Activated naive CD4-positive, alpha-beta T cell treated with anti-CD3 and anti-CD28 coated beads for 36 hours (primary cell): ENCODE measurements at places on chromosomes 1 and 21. TPM values are rescaled to one million over a fixed set of nuclear protein-coding genes. Genes with fewer than 3 reads are reported as not detected.

Gene SUSD4
- 1.1 TPM for total RNA-seq

- no peak for DNase-seq
- no peak overlapping the region for H3K27ac ChIP-seq
- H3K27me3 ChIP-seq = peaks cover 11% of the 10 kb centered on the region
- no peaks in the 10 kb centered on the region for H3K4me1 ChIP-seq
- no peak overlapping the region for H3K4me3 ChIP-seq
Observed at GRCh38 chr21:32962268-32962667, 63.5 kb upstream of the OLIG2 start.

DNA sequence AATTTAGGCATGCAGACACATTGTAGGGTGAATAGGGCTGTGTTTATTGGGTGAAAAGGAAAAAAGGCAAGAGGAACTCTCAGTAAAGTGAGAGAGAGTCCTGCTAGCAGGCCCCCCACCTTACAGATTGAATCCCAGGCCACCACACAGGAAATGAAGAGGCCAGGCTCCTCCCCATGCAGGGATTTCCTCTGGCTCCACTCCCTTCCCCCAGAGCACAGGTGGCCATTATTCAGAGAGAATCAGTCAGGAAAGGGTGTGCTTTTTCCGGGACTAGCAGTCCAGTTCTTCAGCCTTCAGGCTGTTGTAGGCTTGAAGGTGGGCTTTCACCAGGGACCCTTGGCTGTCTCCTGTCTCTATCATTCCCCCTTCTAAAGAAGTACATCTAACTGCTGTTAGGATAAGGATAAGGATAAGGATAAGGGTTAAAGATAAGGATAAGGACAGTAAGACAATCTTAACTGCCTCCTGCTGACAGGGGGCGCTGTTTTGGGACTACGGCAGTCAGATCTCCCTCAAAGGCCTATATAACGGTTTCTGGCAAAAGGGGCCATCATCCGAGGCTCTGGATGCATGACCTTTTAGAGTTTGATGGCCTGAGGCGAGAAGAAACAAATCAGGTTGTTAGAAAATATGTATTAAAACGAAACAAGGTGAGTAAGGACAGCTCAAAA is 26.3 kb downstream of the ZNF648 start:
- no peaks in the 10 kb centered on the region for H3K27me3 ChIP-seq
- peak; percentile 31 for DNase-seq
- H3K4me1 ChIP-seq = no peaks in the 10 kb centered on the region
- no peak overlapping the region for H3K4me3 ChIP-seq
- H3K27ac ChIP-seq = no peak overlapping the region
- H3K36me3 ChIP-seq = no peaks in the 10 kb centered on the region

Gene PPP1R15B
- total RNA-seq = 63.7 TPM

DNA sequence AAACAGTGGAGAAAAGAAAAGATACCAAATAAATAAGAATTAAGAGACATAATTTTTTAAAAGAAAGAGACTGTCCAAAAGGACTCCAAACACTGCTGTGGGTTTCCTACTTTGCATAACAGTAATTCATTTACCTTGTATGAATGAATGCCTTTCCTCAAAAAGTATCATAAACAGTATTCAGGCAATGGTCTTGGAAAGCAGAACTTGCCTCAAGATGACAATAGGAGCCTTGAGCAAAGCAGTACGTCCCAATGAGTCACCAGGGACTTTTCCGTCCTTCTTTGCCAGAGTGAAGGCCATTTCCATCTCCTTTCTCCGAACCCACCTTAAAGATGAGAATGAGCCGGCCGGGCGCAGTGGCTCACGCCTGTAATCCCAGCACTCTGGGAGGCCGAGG is 186.4 kb downstream of the ZBTB18 start:
- peaks cover 16% of the 10 kb centered on the region for H3K4me1 ChIP-seq
- H3K4me3 ChIP-seq = no peak overlapping the region
- no peaks in the 10 kb centered on the region for H3K36me3 ChIP-seq
- H3K27me3 ChIP-seq = no peaks in the 10 kb centered on the region
- DNase-seq = no peak

- H3K27me3 ChIP-seq = no peaks in the 10 kb centered on the region
- H3K27ac ChIP-seq = no peak overlapping the region
- H3K4me1 ChIP-seq = peaks cover 9% of the 10 kb centered on the region
Observed at GRCh38 chr1:62796221-62796620, 12.3 kb downstream of the ATG4C start.

DNA sequence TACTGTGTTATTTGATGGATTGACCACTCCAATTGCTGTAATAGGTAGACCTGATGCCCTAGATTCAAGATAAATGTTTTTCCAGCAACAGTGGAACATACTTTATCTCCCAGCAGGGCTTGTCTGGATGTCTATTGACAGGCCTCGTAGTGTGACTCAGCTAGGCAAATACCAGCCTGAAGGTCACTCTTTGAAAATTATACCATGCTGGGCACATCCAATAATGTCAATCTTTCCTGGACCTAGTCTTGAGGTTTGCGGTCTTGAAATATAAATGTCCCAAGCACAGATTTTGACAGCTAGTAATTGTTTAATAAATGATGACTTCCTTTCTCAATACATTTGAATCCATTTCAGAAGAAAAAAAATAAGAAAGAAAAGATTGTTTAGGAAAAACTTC is 1138.0 kb upstream of the TMPRSS15 start:
- no peak overlapping the region for H3K27ac ChIP-seq
- H3K36me3 ChIP-seq = no peaks in the 10 kb centered on the region
- no peak for DNase-seq
- no peak overlapping the region for H3K4me3 ChIP-seq
- no peaks in the 10 kb centered on the region for H3K4me1 ChIP-seq

DNA sequence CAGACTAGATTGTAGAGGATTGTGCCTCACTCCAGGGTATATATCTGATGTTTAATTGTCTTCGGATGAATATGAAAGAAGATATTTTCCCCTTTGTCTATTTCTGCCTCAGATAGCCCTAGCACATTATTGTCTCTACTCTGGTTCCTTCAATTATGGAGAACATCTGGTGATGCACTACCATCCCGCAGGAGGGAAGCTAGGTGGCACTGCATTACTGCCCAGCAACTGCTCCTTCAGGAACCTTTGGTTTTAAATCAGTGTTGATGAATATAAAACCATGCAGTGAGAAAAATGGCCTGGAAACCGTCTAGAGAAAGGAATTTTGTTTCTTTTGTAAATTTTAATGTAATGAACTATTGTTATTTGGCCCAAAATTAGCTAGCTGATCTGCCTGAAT is 68.5 kb downstream of the GPR88 start:
- DNase-seq = peak; percentile 46
- H3K4me1 ChIP-seq = no peaks in the 10 kb centered on the region
- no peaks in the 10 kb centered on the region for H3K36me3 ChIP-seq
- no peak overlapping the region for H3K4me3 ChIP-seq
- no peak overlapping the region for H3K27ac ChIP-seq
- H3K27me3 ChIP-seq = peaks cover 18% of the 10 kb centered on the region

DNA sequence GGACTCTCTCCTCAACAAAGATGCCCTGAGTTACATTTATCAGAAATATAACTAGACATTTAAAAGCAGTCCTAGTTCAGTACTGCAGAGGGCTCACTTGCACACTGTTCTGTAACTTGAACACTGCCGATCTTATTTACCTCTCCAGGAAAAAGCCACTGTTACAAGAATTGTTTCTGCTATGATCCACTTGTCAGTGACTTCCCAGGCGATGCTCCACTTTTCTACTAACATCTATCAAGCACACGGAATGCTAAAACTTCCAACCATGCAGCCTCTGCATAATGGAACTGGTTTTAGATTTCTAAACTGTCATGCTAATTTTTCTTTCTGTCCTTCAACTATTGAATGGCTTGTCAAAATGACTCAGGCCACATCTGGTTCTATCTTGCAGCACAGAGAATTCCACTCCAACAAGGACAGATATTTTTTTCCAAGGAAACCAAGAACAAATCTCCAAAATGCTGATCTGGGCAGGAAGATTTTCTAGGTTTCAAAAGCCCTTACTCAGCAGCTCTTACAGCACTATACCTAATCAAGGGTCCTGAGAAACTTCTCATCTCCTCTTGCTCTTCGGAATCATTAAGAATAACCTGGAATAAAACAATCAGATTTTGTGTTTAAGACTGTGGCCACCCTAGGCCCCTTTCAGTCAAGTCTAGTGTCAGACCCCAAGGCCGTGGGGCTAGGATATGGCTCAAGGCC is 9.9 kb downstream of the SEC16B start:
- no peaks in the 10 kb centered on the region for H3K4me1 ChIP-seq
- no peaks in the 10 kb centered on the region for H3K36me3 ChIP-seq
- H3K27ac ChIP-seq = no peak overlapping the region
- no peak overlapping the region for H3K4me3 ChIP-seq
- H3K27me3 ChIP-seq = no peaks in the 10 kb centered on the region

Gene SLC26A9
- total RNA-seq = not detected

DNA sequence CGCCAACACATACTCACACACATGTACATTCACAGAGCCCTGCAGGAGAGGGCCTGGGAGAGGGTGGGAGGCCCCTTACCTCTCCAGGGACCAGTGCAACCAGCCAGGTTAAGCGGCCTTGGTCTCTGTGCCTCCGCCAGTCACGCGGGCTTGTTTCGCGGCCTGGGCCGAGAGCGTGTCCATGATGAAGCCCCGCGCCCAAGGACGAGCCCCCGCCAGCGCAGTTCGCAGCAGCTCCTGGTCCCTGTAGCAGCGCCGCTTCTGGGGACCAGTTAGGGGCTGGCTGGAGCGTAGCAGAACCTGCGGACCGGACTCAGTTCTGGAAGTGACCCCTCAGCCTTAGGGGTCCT is 7.3 kb upstream of the FAM167B start:
- H3K36me3 ChIP-seq = peaks cover under 1% of the 10 kb centered on the region
- no peak overlapping the region for H3K27ac ChIP-seq
- DNase-seq = no peak
- H3K4me3 ChIP-seq = peak overlapping the region; percentile 82
- peaks cover 23% of the 10 kb centered on the region for H3K4me1 ChIP-seq
- H3K27me3 ChIP-seq = no peaks in the 10 kb centered on the region

GRCh38 chr1:41317361-41317760 is 43.9 kb upstream of the FOXO6 start:
- no peak for DNase-seq
- no peak overlapping the region for H3K4me3 ChIP-seq
- H3K27me3 ChIP-seq = no peaks in the 10 kb centered on the region
- no peaks in the 10 kb centered on the region for H3K4me1 ChIP-seq
- no peak overlapping the region for H3K27ac ChIP-seq

DNA sequence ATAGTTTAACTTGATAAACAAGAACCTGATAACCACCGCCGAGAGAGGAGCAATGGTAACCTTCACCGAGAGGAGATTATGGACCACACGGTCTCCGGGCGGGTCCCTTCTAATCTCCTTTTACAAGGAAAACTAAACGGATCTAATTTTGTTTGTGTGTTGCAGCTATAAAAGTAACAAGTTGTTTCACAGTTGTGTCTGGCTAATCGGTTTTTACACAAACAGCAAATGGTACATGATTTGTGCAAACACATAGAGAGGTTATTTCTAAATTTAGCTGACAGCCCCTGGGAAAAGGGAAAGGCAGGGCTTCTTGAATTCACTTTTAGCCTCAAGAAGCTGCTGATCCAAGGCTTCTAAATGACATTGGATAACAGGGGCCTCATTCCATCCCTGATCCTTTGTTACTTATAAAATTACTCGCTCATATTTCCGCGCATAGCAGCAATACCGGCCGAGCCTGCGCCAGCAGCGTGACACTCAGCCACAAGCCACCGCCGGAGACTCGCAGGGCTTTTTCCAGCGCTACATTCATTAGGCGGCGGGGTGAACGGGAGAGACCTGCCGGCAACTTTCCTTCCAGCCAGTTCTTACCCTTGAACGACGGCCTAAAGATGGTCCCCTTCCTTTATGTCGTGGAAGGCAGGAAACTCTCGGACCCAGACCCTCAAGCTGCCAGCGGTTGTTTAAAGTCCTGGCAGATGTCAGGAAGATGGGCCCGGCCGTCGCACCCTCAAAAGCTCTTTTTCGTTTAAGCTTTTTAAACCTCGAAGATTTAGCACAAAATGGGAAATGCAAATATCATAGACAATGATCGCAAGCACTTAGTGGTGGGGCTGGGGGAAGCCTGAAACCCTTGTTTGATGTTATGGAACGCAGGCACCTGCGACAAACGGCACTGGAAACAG is 4.4 kb downstream of the FOXD3 start:
- no peak overlapping the region for H3K4me3 ChIP-seq
- no peak for DNase-seq
- peaks cover 68% of the 10 kb centered on the region for H3K27me3 ChIP-seq
- H3K4me1 ChIP-seq = peaks cover 28% of the 10 kb centered on the region
- no peaks in the 10 kb centered on the region for H3K36me3 ChIP-seq
- H3K27ac ChIP-seq = no peak overlapping the region

- H3K4me1 ChIP-seq = no peaks in the 10 kb centered on the region
- no peak for DNase-seq
- no peaks in the 10 kb centered on the region for H3K36me3 ChIP-seq
- no peak overlapping the region for H3K27ac ChIP-seq
- H3K27me3 ChIP-seq = peaks cover 8% of the 10 kb centered on the region
Observed at GRCh38 chr21:26806801-26807295, 38.4 kb downstream of the ADAMTS1 start.

DNA sequence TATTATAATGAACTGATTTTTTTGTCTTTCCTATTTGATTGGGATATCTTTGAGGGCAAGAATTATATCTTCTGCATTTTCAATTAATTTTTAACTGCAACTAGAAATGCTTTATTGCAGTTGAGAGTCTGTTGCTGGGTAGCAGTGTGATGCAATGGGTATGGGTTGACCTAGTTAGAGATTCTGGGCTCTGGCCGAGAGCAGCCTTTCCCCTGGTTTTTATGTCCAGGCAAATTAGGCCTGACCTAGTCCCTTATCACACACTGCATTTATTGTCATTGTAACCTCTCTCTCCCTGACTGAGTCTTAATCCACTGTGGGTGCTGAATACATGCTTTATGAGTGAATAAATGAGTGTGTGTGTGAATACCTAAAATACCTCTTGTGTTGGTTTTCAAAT is 206.4 kb upstream of the PTGFR start:
- no peak overlapping the region for H3K27ac ChIP-seq
- no peaks in the 10 kb centered on the region for H3K4me1 ChIP-seq
- peaks cover 7% of the 10 kb centered on the region for H3K27me3 ChIP-seq
- no peaks in the 10 kb centered on the region for H3K36me3 ChIP-seq
- DNase-seq = no peak
- H3K4me3 ChIP-seq = no peak overlapping the region

Gene UBE2U
- total RNA-seq = not detected

- no peak overlapping the region for H3K27ac ChIP-seq
- H3K4me1 ChIP-seq = no peaks in the 10 kb centered on the region
- H3K4me3 ChIP-seq = no peak overlapping the region
- no peaks in the 10 kb centered on the region for H3K36me3 ChIP-seq
- no peak for DNase-seq
Observed at GRCh38 chr1:3133686-3134085, 64.7 kb downstream of the PRDM16 start.

Gene ZNF672
- 51.6 TPM for total RNA-seq
